ENCODE measurements at places on chromosomes 3 and 15.

- no peak for DNase-seq
Measured at GRCh38 chr15:71273731-71274447, 158.6 kb downstream of the THSD4 start.

- no peak for DNase-seq
Measured at GRCh38 chr3:17115186-17115585, 230.4 kb downstream of the PLCL2 start.

GRCh38 chr3:16433701-16434151 is 79.8 kb downstream of the RFTN1 start:
- DNase-seq: no peak

GRCh38 chr3:121989943-121990342 is 32.1 kb downstream of the ILDR1 start:
- DNase-seq: no peak

DNA sequence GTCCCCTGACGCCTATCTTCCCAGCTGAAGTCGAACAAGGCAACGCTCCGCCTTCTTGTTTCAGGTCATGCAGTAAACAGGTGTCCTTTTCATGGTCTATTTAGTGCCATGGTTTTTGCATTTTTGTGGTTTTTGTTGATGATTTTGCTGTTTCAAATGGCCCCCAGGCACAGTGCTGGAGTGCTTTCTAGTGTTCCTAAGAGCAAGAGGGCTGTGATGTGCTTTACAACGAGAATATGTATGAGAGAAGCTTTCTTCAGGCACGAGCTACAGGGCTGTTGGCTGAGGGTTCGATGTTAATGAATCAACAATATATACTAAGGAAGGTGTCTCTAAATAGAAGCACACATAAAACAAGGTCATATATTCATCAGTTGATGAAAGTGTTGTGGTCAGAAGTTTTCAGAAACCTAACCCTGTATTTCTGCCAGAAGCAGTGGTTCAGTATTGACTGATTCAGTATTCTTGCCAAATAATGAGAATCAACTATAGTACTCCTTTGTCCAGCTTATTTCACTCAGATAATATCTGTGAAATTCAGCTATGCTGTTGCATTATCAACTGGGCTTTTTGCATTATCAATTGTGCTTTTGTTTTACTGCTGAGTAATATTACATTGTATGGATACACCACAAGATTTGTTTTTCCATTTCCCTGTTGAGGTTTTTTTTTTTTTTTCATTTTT is 18.5 kb downstream of the LIMD1 start:
- DNase-seq: no peak

DNA sequence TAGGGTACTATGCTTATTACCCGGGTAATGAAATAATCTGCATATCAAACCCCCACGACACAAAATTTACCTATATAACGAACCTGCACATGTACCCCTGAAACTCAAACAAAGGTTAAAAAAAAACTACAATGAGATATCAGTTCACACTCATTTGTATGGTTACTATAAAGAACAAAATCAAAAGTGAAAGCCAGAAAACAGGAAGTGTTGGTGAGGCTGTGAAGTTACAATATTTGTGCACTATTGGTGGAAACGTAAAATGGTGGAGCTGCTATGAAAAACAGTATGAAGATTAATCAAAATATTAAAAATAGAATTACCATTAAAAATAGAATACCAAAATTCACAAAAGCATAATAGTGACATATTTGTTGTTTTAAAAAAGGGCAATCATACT is 128.9 kb downstream of the ZIC1 start:
- DNase-seq: no peak

- DNase-seq: no peak
Measured at GRCh38 chr15:65914981-65915925, 46.0 kb downstream of the RAB11A start.

- DNase-seq: no peak
Measured at GRCh38 chr15:95501865-95502264, 828.6 kb upstream of the NR2F2 start.

DNA sequence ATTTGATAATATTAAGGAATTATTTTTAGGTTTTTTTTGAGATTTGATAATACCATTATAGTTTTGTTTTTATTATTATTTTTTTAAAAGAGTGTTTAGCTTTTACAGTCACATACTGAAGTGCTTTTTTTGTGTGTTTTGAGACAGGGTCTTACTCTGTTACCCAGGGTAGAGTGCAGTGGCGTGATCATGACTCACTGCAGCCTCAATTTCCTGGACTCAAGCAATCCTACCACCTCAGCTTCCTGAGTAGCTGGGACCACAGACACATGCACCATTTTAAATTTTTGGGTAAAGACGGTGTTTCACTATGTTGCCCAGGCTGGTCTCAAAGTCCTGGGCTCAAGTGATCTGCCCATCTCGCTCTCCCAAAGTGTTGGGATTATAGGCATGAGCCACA is 73.0 kb downstream of the SUMF1 start:
- DNase-seq: no peak

- no peak for DNase-seq
Measured at GRCh38 chr3:113054552-113054951, 63.8 kb downstream of the GTPBP8 start.

DNA sequence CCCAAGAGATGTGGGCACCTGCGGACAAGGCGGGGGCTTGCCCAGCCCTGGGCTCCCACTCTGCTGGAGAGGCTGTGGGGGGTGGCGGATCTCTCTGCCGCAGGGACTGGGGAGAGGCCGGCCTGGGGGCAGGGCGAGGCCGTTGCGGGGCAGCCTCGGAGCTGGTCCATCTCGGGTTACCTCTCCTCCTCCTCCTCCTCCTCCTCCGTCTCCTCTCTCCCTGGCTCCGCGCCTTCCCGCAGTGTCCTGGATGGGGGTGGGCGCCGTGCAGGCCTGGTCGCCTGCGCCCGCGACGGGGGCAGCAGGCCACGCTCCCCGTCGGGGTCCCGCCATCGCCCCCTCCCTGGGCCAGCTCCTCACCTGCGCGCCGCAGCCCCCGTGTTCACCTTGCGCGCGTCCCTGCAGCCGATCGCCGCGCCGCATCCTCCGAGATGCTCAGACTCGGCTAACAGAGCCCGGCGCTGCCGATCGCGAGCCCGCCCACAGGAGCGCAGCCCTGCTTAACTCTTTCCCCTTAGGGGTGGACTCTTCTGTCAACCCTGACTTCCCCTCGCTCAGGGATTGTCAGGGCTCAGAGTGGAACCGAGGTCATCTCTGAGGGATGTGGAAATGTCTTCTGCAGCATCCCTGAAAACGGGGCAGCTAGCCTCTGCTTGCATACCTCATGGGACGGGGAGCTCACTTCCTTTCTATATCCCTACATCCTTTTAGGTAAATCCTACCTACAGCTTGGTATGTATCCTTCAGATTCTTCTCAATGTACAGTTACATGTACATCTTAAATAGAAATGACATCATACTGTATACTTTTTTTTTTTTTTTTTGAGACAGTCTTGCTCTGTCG is at the start of gene PRRT3:
Gene PRRT3, minus strand, starts transcription at position 447 of the 844 bp plus-strand sequence. CDS start 2,293 bp downstream, outside the sequence.
- no peak for DNase-seq

GRCh38 chr15:62727501-62727900 is 315.0 kb upstream of the TPM1 start:
- no peak for DNase-seq

- DNase-seq: peak; percentile 39
Measured at GRCh38 chr15:60945196-60945595, 283.9 kb downstream of the RORA start.

GRCh38 chr3:160935413-160936095 is 169.6 kb downstream of the B3GALNT1 start:
- no peak for DNase-seq

DNA sequence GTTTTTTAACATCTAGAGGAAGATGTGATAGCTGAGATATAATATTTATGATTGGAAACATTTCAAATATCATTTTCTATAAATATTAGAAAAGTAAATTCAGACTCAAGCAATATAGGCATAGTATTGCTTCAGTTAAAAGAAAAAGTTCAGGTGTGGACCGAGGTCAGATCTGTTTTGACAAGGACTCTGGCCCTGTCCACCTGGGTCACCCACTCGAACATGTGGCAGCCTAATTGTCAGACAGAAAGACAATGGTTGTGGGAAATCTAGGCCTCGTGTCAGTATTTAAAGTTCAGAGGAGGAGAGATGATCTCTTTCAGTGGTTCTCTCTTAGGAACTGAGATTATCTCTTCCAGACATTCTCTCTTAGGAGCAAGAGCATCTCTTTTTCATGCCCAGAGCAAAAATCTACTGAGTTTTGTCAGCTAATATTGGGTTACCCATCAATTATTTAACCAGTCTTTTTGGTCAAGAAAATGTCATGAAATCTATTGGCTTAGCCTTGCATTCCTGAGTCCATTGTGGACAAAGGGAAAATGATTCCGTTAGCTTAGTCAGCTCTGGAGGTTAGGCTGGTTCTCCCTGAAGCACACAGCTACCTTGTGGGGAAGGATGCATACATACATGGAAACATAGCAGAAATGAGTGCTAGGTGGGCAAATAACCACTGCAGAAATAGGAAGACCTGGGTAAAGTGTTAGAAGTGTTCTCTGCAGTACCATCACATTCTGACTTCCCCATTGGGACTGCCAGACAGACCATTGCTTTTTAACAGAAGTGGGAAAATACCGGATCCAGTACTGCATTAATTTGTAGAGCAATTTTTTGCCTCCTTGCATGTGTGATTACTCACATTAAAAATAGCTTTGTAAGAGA is 343.3 kb downstream of the GRM7 start:
- DNase-seq: no peak

DNA sequence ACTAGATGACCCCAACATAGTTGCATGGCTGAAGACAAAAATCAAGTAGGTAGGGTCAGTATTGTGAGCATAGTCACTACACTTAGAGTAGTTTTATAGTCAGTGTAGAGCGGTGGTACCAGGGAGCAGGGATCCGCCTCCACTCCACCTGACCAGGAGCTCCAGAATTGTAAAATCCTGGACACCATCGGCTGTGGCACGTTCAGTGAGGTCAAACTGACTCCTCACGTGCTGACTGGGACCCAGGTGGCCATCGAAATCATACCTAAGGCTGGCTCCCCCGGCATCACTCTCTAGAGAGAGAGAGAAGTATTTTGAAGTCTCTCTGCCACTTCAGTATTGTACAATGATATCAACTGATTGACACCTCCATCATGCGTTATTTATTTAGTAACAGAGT is 59.7 kb upstream of the TAMM41 start:
- no peak for DNase-seq

DNA sequence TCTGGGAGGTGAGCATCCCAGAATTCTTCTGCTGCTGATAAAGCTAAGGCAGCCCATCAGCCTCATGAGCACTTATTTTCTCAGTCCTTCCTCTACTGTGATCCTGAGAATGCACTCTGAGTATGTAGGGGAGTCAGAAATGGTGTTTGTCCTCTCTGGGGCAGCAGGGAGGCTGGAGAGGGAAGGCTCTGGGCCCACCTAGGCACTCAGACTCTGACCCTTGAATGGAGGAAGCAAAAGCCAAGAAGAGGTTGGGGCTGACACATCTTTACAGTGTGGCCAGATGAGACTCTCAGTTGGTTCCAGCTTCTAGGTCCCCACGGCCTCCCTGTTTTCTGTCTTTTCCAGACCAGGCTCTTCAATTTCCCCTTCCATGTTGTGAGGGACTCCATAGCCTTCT is 36.1 kb upstream of the BLM start:
- no peak for DNase-seq

DNA sequence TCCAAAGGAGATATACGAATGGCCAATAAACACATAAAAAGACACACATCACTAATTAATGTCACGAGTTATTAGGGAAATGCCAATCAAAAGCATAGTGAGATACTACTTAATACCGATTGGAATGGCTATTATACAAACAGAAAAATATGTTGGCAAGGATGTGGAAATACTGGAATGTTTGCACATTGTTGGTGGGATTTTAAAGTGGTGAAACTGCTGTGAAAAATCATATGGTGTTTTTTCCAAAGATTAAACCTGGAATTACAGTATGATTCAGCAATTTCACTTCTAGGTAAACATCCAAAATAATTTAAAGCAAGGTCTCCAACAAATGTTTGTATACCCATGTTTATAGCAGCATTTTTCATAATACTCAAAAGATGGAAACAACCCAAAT is 765.5 kb downstream of the VGLL3 start:
- no peak for DNase-seq

DNA sequence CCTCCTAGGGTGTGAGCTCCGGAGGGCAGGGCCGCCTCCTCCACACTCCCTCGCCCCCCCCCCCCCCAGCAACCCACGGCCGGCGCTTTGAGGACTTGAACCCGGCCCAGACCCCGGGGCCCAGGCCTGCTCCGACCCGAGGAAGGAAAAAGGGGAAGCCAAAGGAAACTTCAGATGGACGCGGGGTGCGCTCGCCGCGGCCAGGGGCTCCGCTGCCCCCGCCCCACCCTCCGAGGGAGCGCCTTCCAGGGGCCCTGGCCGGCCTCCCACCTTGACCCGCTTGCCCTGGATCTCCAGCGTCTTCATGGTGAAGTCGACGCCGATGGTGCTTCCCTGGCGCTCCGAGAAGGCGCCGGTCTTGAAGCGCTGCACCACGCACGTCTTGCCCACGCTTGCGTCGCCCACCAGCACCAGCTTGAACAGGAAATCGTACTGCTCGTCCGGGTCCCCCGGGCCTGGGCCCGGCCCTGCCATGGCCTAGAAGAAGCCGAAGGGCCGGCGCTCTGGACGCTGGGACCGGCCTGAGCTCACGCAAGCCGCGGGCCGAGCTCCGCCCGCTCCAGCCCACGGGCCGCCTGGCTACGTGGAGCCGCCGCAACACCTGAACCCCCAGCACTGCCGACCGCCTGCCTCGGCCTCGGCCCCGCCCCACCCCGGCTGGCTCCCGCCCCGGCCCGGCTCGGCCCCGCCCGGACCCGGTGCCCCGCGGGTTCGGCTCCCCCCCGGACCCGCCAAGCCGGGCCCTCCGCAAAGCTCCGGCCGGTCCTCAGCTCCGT is 400 bp downstream of the RAB43 start:
- no peak for DNase-seq

DNA sequence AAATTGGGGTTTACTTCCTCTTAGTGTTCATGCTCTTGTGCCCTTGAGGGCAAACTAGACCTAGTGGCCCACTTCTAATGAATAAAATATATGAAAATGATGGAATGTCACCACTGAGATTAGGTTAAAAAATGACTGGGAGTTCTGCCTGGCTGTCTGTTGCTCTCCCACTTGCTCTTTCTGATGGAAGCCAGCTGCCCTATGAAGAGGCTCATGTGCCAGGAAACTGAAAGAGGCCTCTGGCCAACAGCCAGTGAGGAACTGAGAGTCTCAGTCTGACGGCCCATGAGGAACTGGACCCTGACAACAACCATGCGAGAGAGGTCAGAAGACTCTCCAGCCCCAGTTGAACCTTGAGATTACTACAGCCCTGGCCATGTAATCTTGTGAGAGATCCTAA is 107.1 kb upstream of the FHIT start:
- DNase-seq: peak; percentile 77

- DNase-seq: no peak
Measured at GRCh38 chr3:24589931-24590880, 95.6 kb upstream of the THRB start.

DNA sequence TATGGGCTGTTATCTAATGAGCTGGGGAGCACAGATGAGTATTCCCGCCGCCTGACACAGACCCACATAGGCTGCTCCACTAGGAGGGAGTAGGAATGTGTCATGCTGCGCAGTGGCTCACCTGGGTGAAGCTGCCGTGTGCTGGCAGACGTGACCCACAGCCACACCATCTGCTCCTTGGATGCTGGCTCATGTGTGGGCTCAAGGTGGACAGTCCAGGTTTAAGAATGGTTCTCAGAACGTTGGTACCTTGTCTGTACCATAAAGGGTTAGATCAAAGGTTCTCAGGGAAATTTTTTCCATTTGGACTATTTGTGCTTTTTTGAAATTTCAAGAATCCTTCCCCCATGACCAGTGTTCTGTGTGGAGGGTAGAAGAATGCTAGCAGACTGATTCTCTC is 338.9 kb upstream of the TRIM42 start:
- DNase-seq: no peak

All from substantia nigra (tissue), 51 donors.